B cell (primary cell): ENCODE measurements at places on chromosomes 5 and 9.

DNA sequence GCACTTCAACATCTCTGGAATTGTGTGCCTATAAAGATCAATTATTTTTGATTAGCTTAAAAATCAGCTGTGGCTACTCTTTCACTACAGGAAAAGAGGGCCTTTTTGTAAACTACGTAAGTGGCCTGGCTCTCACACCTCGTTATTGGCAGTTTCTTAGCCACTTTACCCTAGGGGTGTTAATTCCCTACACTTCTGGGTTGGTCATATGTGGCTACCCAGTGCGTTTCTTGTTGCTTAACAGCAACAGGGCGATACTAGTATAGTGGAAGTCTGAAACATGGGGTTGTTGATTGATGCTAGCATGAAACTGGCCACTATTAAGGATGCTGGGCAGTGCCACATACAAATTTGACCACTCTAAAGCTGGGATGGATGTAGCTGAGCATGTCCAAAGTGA, 174.7 kb upstream of the CDH12 start:
- no peak for DNase-seq

DNA sequence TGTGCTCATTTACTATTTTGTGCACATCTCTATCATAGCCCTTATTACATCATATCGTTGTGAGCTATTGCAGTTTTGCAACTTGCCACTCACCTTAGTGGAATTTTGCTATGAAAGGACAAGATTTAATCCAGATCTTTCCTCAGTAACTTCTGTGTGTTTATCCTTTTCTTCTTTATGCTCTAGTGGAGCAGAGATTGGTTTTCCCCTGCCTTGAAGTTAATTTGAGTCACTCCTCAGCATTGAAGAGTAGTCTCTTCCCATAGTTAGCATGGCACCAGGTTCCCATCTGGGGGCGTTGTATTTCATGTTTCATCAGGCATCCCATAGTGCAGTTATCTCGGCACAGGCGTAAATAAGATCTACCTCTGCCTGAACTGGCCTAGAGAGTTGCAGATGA, 510.4 kb downstream of the PSAT1 start:
- DNase-seq, result no peak

DNA sequence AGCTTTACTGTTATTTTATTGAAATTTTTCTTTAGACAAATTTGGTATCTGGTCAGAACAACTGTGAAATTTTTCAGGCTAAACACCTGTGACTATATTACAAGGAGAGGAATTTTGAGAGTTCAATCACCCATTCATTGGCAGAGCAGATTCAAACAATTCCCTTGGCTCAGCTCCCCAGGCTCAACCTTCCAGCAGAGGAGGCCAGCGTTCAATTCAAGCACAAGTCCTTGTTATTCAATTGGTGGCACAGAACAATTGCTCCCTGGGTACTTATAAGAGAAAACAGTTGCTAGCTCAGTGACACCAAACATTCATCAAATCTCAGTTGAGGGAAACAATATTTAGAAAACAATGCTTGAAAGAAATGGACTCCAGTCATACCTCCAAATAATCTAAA, 83.3 kb downstream of the SUSD1 start:
- DNase-seq, result no peak

GRCh38 chr5:18420711-18421110, 786.5 kb downstream of the TAF11L14 start:
- no peak for DNase-seq

DNA sequence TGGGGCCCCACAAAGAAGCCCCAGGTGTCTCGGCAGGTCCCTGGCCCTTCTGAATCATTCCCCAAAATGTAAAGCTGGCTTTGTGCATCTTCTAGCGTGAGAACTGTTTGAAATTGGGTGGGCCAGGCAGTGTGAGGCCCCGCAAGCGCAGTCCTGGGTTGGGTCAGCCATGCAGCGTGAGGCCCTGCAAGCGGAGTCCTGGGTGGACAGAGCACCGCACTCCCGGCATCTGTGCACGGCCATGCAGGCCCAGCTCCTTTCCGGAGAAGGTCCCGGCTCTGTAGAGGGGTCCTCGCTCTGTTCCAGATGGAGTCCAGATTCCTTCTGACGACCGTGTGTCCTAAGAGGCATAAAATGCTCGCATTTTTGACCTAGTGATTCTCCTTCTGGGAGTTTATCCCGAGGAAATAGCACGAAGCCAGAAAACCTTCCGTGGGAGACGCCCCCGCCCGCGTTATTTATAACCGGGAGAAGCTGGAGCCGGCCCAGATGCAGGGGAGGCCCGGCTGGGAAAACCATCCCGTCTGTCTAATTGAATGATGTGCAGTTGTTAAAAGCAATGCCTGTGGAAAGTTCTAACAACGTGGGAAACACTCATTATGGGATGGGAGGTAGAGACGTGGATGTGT, 19.4 kb upstream of the NOTCH1 start:
- DNase-seq, result no peak

DNA sequence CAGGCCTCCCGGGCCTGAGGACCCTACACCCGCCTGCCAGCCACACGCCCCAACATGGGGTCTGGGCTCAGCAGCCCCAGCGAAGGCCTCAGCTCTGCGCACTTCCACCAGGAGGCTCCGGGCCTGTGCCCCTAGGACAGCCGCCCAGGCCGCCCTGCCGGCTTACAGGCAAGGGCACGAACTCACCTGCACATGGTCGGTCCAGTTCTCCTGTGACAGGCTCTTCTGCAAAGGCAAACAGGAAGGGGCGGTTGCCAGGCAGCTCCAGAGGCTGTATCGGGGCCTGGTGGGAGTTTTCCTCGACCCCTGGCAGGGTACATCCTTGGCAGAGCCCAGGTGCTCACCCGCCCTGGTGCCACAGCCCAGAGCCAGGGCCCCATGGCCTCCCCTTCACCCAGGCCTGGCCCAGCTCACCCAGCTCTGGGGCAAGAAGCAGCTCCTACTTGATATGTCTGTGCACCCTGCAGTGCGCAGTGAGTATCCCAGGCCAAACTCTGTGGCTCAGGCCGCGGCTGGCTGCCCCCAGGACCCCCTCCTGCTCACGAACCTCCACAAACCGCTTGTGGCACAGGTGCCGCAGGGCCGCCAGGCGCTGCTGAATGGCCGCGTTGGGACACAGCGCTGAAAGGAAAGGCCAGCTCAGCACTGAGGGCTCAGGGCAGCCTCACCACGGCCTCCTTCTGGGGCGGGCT, 52.2 kb upstream of the NRARP start:
- no peak for DNase-seq

DNA sequence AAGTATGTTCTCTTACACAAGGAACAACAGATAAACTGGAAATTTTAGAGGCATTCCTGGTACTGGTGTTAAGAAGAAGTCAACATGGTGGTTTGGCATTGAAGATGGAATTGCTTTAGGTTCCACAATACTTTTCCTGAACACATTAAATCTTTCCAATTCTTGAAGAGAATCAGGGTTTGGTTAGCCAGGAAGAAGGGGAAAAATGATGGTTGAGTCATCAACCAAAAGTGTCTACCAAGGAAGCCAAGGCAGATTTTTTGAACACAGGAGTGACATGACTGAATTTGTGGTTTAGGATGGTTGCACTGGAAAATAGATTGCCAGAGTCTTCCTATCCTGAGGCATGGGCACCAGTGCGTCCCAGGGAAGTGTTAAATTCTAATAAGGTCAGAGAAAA, 433.4 kb downstream of the TMEM38B start:
- DNase-seq, result no peak
